Activated T-cell treated with anti-CD3 and anti-CD28 coated beads, Interleukin-2, amount 50 U/mL, for 72 hours (primary cell): ENCODE measurements at places on chromosomes 12 and 14.

DNA sequence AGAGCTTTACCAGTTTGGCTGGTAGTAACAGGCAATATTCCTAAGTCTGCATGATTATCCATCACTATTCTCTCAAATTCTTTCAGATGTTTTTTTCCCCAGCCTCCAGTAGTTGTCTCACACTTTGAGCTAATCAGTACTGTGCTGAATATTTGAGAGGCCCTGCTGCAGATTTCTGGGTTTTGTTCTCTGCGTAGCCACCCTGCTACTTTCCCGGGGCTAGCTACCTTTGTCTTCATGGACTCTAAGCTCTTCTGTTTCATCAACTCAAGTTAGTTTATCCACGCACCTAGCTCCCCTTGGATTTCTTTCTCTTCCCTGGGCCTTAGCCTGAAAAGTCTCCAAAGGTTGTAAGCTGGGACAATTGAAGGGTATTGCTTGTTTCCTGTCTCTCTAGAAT, 73.0 kb downstream of the FUT8 start:
- no peak for DNase-seq

- DNase-seq = no peak
These were observed 221.5 kb upstream of the DAAM1 start for GRCh38 chr14:58966997-58967396.

GRCh38 chr14:77730976-77731497, 23.1 kb downstream of the SLIRP start:
- DNase-seq = no peak

DNA sequence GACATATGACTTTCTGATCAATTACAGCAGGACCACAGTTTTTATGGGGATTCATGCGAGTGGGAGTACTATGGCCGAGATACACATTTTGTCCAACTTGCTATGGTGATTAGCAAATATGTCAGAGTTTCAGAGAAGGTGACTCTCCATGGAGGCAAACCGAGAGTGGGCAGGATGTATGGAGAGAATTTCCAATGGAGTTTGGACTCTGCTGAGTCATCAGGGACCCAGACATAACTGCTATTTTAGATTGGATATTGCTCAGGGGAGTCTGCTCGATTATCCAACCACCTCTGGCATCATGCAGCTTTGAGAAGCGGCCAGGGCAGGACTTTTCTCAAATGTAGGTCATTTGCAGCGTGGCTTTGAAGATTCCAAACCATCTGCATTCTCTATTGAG, 9.5 kb upstream of the GSG1 start:
- no peak for DNase-seq

GRCh38 chr12:105876396-105876927, 262.3 kb downstream of the NUAK1 start:
- no peak for DNase-seq

- DNase-seq = no peak
These were observed 106.6 kb downstream of the OTOGL start for GRCh38 chr12:80205960-80206359.

DNA sequence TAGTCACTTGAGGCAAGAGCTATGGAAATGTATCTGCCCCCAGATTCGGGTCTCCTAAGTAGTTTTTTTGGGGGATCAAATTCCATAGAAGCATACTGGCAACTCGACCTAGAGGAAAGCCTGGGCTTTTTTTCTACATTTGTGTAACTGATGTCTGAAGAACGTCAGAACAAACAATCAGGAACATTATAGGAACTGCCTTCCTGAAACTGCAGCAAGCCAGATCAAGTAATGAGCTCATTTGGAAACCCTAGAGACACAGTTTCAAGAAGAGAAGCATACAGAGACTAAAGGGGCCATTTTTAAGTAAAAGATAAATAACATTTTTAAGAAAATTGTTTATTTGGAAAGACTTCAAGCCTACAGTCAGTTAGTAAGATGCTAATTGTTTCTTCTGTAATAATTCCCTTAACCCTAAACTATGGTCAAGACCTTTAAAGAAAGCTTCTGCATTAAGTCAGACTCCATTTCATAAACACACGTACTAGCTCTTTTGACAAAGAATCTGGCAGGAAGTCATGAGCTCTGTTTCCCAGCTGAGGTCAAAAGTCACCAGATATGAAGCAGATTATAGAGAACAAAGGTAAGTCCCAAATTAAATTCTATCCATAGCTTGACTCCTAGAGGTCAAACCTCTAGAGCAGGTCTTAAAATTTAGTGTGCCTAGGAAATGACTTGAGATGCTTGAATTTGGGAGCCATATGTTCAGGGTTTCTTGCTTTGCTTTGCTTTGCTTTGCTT, 112.8 kb downstream of the EGLN3 start:
- DNase-seq = no peak

DNA sequence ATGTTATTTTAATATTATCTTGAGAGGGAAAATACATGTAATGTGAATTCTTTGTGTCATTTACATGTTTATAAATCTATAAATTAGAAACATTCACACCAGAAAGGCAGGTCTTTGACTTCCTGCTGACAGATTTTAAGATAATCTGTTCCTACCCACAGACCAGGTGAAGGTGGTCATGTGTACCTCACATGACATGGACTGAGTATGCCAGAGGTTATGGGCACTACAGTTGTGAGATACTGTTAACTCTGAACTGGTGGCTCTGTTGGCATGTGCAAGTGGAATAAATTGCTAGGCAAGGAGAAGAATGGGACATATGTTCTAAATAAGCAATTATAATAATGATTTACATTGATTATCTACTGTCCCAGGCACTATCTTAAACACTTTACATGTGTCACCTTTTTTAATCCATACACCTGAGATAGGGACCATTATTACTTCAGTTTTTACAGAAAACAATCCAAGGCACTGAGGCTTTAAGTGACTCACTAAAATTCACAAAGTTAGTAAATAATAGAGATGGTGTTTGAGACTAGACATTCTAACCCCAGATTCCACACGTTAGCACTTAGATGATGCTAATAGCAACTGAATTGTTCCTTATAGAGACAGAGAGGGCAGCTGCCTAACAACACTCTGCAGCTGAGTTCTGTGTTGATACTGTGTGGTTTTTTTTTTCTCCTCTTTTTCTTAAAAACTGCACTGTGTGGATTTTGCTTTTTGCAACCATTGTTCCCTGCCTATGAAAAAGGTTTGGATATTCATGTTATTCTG, 23.8 kb downstream of the SLC16A7 start:
- DNase-seq = no peak

- DNase-seq = no peak
These were observed 96.8 kb downstream of the IPO8 start for GRCh38 chr12:30598889-30599288.

DNA sequence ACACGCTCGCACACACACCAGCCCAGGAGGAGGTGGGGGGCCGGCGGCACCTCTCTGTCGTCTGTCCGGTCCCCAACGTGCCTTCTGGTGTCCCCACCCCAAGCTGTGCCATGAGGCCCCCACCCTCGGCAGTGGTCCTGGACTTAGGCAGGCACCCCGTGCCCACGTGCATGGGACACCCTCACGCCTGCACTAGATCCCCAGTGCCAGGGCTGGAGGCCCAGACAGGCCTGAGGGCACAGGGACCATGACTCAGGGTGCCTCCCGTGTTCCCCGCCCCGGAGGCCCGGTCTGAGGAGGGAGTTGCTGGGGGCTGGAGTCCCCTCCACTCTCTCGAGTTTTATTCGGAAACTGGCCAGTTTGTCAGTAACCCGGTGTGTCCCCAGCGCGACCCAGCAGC, 38.8 kb downstream of the LRCOL1 start:
- no peak for DNase-seq

- no peak for DNase-seq
These were observed 459.2 kb downstream of the RAD51B start for GRCh38 chr14:68278576-68279436.

- peak; percentile 26 for DNase-seq
These were observed 1158.4 kb upstream of the TMEM132C start for GRCh38 chr12:127108360-127109215.

- DNase-seq = no peak
These were observed 81.2 kb upstream of the ATXN7L3B start for GRCh38 chr12:74456431-74456830.

DNA sequence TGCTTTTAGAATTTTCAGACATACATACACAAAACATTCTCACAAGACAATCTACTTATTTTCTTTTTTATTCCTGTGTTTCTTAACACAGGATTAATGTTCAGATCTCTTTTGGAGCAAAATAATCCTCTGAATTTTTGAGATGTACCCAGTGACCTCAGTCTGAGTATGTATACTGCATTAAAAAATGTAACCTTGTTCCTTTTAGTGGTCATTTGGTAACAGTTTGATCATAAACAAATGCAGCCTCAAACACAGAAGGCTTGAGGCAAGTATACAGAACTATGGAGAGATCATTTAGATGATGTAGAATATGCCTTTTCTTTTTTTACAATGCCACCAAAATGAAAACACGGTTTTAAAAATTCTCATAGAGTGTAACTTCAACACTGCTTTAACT, 9.7 kb downstream of the HIF1A start:
- no peak for DNase-seq

GRCh38 chr12:2631653-2632350, 163.0 kb upstream of the FKBP4 start:
- no peak for DNase-seq

DNA sequence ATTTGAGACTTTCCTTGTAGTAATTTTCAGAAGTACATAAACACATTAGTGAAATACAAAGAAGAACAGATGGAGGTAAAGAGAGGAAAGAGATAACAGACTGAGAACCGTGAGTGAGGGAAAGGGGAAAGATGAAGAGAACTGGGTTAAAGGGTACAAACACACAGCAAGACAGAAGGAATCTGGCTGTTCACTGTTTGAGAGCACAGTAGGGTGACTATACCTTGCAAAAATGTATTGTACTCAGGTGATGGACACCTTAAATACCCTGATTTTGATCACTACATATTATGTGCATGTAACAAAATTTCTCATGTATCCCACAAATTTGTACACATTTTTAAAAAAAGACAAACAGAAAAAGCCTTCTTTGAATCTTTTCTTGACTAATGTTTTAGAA, 2.7 kb upstream of the TRHDE start:
- no peak for DNase-seq
